HCT116 (cell line): ENCODE measurements at places on chromosomes 12 and 14. TPM values are rescaled to one million over a fixed set of nuclear protein-coding genes. Genes with fewer than 3 reads are reported as not detected.

- H3K27ac ChIP-seq: no peak overlapping the region
- no peak overlapping the region for H3K4me3 ChIP-seq
- H3K4me1 ChIP-seq: no peaks in the 10 kb centered on the region
- H3K27me3 ChIP-seq: no peaks in the 10 kb centered on the region
- DNase-seq: no peak
Observed at GRCh38 chr14:29370024-29370423, 557.6 kb downstream of the PRKD1 start.

GRCh38 chr12:112837629-112838197 is 46.2 kb downstream of the RPH3A start:
- no peaks in the 10 kb centered on the region for H3K36me3 ChIP-seq
- H3K27me3 ChIP-seq: peaks cover 10% of the 10 kb centered on the region; the same call in 1 of the 2 replicates
- no peak overlapping the region for H3K27ac ChIP-seq
- peaks cover 24% of the 10 kb centered on the region for H3K4me1 ChIP-seq
- H3K4me3 ChIP-seq: no peak overlapping the region

The DBX2 gene
- total RNA-seq: not detected

DNA sequence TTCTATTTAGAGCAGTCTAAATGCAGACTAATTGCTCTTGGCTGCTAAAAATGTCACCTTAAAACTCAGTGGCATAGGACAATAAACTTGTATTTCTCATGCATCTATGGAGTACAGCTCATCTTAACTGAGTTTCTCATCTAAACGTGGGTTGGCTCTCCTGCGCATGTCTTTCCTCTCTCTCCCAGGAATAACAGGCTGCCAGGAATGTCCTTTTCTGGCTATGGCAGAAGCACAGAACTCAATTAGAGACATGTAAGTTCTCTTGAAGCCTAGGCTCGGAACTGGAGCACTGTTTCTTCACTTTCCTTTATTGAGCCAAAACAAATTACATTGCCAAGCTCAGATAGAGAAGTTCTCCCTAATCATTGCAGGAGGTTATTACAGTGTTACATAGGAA is 722.3 kb upstream of the FLRT2 start:
- H3K4me1 ChIP-seq: no peaks in the 10 kb centered on the region
- no peaks in the 10 kb centered on the region for H3K36me3 ChIP-seq
- no peak overlapping the region for H3K4me3 ChIP-seq
- no peaks in the 10 kb centered on the region for H3K27me3 ChIP-seq
- H3K27ac ChIP-seq: no peak overlapping the region

GRCh38 chr12:124422142-124422569 is 127.3 kb downstream of the RFLNA start:
- peaks cover 35% of the 10 kb centered on the region for H3K4me1 ChIP-seq
- peak overlapping the region; percentile 57 for H3K4me3 ChIP-seq
- H3K36me3 ChIP-seq: peaks cover 4% of the 10 kb centered on the region
- H3K27me3 ChIP-seq: no peaks in the 10 kb centered on the region
- H3K27ac ChIP-seq: peak overlapping the region; percentile 99; the same call in 1 of the 2 replicates

- H3K4me3 ChIP-seq: no peak overlapping the region
- H3K27me3 ChIP-seq: peaks cover 11% of the 10 kb centered on the region
- no peak for DNase-seq
- H3K27ac ChIP-seq: no peak overlapping the region
Observed at GRCh38 chr12:96882862-96883261, 24.2 kb upstream of the NEDD1 start.
